ENCODE measurements at places on chromosomes 1 and 21.

DNA sequence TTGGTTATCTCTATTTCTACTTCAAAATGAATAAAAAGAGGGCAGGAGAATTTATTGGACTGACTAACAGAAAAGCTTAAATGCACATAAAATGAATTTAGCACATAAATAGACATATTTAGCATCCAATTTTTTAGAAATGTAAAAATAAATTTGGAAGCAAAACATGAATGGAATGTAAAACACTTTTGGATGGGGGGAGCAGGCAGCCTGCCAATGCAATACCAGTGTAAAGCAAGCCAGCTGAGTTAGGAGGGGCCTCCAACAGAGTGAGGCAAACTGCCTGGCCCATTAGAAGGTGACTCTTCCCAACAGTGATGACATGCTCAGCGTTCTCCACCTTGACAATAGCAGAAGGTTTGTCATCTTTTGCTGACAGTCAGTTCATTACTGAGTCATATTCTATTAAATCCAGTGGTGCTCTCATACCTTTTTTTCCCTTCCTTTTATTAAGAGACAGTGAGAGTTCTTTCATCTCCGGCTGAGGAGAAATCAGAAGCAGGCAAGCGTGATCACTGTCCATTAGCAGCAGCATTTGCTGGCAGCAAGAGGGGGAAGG lies 19.5 kb upstream of the EXO1 start:
- no peak for DNase-seq

GRCh38 chr1:192682335-192682734 lies 46.4 kb downstream of the RGS13 start:
- no peak for DNase-seq

GRCh38 chr21:29684106-29684505 lies 255.7 kb downstream of the GRIK1 start:
- DNase-seq: no peak

DNA sequence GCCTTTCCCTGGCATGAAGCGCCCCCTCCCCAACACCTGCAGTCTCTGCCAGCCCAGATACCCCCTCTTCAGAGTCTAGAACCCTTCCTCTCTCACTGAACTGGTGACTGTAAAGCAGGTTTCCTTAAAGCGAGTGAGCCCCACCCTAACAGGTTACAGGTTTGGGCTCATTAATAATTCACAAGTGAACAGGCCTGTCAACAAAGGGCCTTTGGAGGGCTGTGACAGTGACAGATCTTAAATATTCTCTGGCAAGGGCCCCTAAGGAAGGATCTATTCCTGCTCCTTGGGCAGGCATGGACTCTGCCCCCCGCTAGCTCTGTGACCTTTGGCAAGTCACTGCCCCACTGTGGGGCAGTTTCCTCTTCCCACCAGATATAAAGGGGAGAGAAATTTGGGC lies 5.6 kb upstream of the TTC39A start:
- peak; percentile 16 for DNase-seq

- DNase-seq: no peak
Measured at GRCh38 chr21:46018615-46019014, 37.0 kb downstream of the COL6A1 start.

GRCh38 chr1:53524428-53525375 lies 65.5 kb downstream of the DMRTB1 start:
- DNase-seq: no peak

GRCh38 chr1:165468726-165469249 lies 23.9 kb upstream of the RXRG start:
- no peak for DNase-seq

- no peak for DNase-seq
Measured at GRCh38 chr1:7639435-7640131, 131.5 kb upstream of the VAMP3 start.

DNA sequence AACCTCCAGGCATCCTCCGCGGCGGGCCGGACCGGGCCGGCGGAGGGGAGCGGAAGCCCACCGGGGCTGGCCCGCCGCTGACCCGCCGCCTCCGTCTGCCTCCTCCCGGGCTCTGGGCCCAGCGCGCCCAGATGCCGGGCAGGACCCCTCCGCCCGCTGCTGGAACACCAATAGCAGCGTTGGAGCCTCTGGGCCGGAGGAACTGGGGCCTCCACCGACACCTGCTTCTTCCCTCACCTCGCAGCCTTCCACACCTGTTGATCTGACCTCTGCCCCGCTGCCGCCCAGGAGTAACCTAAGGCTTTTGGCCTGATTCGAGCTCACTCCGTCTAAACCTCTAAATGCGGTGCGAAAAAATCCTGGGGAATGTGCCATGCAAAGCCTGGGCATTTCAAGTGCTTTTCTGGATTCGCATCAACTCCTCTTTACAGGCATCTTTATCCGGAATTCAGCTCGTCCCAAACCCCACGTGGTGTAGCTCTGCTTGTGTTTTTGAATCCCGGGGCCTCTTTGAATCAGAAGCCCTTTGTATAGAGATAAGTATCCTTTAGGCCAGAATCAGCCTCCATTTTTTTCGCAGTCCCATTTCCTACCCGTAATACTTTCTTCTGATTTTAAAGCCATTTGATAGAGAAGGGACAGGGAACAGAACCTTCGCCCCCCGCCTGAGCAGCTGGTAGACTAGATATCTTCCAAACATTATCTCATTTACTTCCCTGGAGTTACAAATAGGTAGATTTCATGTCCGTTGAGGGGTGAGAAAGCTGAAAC lies 680 bp upstream of the CNN3 start:
- DNase-seq: no peak

DNA sequence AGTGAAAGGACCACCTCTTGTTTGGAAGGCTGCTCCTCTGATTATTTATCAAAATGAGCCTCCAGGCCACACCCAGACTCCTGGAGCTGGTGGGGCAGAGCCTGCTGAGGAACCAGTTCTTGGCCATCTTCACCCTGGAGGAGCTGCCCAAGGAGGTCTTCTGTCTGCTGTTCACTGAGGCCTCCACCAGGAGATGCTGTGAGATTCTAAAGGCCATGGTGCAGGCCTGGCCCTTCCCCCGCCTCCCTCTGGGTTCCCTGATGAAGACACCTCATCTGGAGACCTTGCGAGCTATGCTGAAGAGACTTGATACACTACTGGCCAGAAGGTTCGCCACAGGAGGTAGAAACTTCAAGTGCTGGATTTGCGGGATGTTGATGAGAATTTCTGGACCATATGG lies 61.7 kb upstream of the GJA8 start:
- DNase-seq: no peak

DNA sequence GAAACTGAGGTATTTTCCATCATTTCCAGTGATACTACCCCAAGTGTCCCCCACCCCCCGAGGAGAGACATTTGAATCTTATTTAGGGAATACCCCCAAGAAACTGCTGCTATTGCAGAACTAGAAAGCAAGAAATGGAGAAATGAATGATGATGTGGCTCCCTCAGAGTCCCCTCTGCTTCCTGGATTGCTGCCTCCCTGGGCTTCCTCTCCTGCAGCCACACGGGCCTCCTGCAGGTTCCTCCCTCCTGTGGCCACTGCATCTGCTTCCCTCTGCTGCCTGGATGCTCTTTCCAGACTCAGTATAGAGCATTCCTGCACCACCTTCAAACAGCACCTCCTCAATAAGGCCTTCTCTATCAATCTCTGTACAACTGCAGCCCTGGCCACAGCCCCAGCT lies 69.3 kb downstream of the SLC25A24 start:
- DNase-seq: no peak

Measured in activated effector memory CD4-positive, alpha-beta T cell treated with anti-CD3 and anti-CD28 coated beads, Interleukin-2, amount 50 U/mL, for 16 hours (primary cell).